Umbilical cord (tissue), 2 donors: ENCODE measurements at places on chromosomes 6 and 20.

- peak; percentile 79 for DNase-seq
Observed at GRCh38 chr20:478949-479429, 16.7 kb upstream of the TBC1D20 start.

DNA sequence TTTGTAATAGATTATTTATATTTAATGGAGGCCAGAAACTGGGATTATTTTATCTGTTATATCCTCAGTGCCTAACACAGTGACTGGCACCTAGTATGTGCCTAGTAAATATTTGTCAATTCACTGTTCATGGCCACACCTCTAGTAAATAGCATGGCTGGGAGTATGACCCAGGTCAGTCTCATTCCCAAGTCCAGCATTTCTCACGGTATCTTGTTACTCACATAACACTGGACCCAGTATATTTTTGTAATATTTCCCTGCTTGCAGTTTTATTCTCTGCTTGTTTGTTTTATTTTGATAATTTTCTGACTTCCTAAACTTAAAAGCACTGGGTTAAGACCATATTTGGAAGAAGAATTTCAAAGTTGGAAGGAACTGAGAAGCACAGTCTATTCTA, 47.7 kb downstream of the CTNNBL1 start:
- no peak for DNase-seq

- DNase-seq = no peak
Observed at GRCh38 chr6:108875161-108875555, 26.9 kb downstream of the ARMC2 start.

DNA sequence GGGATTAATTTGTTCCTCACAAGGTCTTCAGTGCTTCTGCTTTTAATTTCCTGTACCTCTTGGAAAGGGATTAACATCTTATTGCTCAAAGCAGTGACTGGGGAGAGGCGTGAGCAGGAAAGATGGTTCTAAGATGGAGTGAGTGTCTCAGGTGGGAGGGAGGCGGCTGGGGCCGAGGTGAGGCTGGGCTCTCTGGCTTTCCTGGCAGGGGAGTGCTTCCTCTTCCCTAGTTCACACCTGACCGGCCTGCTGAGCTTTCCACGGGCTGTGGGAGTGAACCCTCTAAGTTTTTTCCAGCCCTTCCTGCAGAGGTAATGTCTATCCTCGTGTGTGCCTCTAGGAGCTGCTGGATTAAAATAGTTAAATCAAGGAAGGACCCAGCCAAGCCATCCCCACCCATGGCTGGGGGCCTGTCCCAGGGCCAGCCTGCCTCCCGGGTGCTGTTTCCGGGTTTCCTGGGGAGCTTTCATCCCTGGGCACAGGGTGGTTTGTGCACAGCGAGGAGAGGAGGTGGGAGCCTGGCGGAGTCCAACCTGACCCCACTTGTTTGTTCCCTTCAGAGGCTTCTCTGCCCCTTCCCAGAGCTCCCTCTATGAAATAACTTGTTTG, 179.1 kb downstream of the TFAP2C start:
- DNase-seq = no peak

DNA sequence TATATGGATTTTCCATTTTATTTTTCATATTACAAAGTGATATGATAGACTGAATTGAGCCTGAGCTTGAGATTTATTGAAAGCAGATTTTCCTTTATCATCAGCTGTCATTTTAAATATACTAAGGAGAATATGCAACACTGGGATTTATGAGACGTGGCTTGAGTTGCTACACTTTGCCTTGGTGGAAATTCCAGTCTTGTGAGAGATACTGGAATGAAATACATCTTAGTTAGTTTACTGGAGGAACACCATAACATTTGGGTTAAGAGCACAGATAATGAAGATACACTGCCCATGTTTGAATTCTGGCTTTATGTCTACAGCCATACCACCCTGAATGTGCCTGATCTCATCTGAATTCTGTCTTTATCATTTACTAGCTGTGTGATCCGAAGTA, 86.5 kb upstream of the IFNGR1 start:
- no peak for DNase-seq

DNA sequence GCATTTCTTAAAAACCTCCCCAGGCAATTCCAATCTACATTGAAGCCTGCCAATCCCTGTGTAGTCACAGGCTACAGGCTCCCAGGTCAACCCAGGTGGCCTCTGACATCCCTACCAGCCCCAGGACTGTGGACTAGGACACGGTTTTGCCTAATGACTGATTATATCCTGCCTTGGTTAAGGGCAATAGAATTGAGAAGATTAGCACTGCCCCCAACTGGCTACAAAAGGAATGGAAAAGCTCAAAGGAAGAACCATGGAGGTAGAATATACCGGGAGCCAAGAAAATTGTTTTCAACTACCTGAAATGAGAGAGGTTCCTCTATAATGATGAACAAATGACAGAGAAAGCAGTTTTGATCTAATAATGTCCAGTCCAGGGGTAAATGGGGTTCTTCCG, 421.1 kb upstream of the AGPAT4 start:
- DNase-seq = no peak

GRCh38 chr6:154852687-154853086, 119.5 kb downstream of the SCAF8 start:
- no peak for DNase-seq

- DNase-seq = no peak
Observed at GRCh38 chr6:139659196-139659595, 284.7 kb upstream of the CITED2 start.

- DNase-seq = peak; percentile 23
Observed at GRCh38 chr6:143098054-143098671, 37.5 kb downstream of the AIG1 start.

- no peak for DNase-seq
Observed at GRCh38 chr6:119764927-119765681, 415.5 kb upstream of the MAN1A1 start.

- DNase-seq = no peak
Observed at GRCh38 chr20:54479138-54479906, 3.9 kb downstream of the DOK5 start.

DNA sequence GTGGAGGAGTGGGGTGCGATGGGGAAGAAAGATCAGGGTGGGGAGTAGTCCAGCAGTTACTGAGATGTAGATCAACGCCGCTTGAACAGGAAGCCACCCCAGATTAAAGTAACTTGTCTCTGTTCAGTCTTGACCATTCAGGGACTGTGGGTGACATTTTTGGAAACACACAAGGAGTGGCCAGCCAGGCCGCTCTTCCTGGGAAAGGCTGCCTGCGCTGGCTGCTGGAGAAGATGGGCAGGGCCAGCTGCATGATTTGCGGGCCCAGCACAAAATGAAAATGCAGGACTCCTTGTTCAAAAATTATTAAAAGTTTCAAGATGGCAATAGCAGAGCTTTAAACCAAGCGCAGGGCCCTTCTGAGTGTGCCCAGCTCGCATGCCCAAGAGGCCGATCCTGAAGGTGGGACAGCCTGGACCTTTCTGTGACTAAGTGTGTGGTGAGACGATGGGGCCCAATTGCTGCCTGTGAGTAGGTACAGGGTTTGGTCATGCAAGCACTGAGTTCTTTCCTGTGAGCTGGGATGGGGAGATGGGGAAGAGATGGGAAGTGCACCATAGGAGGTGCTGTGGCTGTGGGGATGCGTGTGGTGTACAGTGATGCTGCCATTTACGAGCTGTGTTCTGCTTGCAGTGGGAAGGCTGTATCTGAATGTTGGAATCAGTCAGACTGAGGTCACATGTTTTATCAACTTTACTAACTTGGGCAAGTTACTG, 51.3 kb downstream of the DAAM2 start:
- DNase-seq = no peak

- DNase-seq = no peak
Observed at GRCh38 chr20:5654557-5654956, 95.6 kb upstream of the SHLD1 start.

DNA sequence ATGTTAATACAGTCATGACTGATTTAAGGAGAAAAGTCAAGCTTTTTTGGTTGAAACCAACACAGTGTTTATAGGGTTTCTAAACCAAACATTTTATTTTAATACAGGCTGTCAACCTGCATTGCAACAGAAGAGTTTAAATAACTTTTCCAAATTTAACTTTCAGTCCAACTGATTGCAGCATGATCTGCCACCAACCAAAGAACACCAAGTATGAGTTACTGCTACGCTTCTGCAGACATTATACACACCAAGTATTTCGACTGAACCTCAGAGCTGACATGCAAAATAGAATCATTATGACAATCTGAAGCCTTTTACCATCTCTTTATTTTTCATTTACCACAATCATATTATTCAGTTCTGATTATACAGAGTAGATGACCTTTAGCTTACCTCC, 151.2 kb upstream of the DST start:
- no peak for DNase-seq

DNA sequence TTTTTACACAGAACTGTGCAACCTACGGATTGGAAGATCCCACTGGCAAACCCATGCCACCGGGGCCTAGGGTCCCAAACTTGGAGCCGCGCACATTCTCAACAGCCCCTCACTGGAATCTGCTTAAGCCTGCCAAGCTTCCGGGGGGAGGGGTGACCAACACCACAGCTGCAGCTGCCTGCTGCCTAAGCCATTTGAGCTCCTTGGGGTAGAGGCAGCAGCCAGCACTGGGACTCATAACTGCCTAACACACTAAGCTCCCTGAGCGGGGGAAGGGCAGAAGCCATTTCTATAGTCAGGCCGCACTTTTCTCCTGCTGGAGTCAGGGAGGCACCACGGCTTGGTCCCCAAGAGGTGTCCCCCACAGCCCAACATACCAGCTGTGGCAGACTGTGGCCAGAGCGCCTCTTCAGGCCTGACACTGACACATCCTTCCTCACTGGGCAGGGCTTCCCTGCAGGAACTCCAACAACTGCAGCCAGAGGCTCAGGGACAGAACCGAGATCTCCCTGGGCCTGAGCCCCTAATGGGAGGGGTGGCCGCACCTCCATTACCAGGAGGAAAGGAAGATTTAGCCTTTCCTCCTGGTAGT, 270.3 kb upstream of the ECI2 start:
- peak; percentile 57 for DNase-seq

- peak; percentile 71 for DNase-seq
Observed at GRCh38 chr6:83510791-83511190, 1.5 kb upstream of the PRSS35 start.

GRCh38 chr20:50824137-50824536, 29.3 kb downstream of the BCAS4 start:
- DNase-seq = no peak

DNA sequence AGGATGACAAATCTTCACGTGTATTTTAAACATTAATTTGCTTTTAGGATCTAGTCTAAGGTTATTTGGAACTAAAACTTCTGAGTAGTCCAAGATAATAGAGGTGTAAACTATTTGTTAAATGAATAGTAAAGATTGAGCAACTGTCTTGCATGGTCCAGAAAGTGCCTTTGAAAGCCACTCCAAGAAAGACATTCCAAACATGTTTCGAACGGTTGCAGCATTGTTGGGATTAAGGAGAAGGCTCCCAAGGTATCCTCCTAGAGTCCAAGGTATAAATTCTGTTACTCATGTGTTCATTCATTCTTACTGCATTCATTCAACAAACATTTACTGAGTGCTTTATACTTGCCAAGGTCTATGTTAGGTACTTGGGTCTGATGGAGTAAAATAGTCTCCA, 28.8 kb upstream of the MYLK2 start:
- DNase-seq = no peak

- DNase-seq = no peak
Observed at GRCh38 chr6:158038291-158039177, 56.9 kb downstream of the SYNJ2 start.

GRCh38 chr6:35302604-35303241, 5.1 kb downstream of the DEF6 start:
- DNase-seq = peak; percentile 64

DNA sequence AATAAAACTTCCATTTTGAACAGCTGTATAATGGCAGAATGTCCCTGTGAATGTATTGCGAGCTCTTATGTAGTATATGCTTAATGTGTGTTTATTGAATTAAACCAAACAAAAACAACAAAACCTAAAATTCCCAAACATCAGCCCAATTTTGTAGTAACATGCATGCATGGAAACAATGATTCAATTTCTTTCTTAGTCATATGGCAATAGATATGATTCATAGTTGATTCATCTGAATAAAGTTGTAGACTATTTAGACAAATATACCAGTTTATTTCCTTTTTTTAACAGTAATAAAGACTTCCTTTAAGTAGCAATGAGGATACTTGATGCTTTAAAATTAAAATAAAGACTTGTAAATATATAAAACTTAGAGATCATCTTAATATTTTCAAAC, 670.6 kb downstream of the CD109 start:
- no peak for DNase-seq

- no peak for DNase-seq
Observed at GRCh38 chr20:32391003-32391402, 32.9 kb downstream of the ASXL1 start.

- DNase-seq = no peak
Observed at GRCh38 chr6:142844065-142844755, 100.8 kb downstream of the HIVEP2 start.

GRCh38 chr20:16671753-16672152, 58.1 kb upstream of the SNRPB2 start:
- DNase-seq = no peak

- peak; percentile 52 for DNase-seq
Observed at GRCh38 chr20:4897600-4897999, 103.7 kb downstream of the SLC23A2 start.

DNA sequence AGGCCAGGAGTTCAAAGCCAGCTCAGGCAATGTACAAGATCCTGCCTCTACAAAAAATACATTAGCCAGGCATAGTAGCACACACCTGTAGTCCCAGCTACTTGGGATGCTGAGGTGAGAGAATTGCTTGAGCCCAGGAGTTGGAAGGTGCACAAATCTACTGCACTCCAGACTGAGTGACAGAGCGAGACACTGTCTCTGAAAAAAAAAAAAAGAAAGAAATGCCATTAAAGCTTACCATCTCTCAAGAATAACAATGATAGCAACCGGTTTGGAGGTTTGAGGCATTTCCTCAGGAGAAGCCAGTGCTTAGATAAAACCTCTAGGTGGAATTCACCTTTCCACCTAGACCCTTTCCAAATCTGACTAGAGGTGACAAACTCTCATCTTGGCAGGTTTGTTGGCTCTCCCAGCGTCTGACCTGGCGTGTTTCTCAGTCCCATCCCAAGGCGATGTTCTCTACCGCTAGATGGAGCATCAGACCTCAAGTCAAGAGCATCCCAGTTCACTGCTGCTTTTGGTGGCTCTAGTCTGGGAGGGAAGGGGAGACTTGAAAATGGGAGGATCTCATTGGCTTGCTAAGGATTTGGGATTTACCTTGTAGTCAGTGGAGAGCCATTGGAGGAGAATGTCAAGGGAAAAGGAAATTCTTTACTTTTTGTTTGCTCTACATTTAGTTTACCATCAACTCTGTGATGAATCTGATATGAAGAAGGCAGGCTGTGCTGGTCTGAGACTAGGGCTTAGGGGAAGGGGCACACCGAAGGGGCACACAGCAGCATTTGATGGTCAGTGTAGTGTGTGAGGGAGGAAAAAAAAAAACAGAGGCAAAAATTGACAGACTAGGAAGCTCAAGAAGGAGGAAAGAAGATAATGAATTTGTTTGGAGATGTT, 67.9 kb downstream of the NCOA7 start:
- peak; percentile 79 for DNase-seq

- no peak for DNase-seq
Observed at GRCh38 chr6:31345026-31345730, 11.8 kb downstream of the HLA-B start.

- DNase-seq = no peak
Observed at GRCh38 chr20:7520361-7520760, 419.9 kb downstream of the HAO1 start.

GRCh38 chr6:37820718-37821079, 1.2 kb downstream of the ZFAND3 start:
- DNase-seq = peak; percentile 7

- peak; percentile 66 for DNase-seq
Observed at GRCh38 chr20:24863356-24863755, 85.7 kb upstream of the CST7 start.
